ENCODE measurements at places on chromosomes 3 and 15.

DNA sequence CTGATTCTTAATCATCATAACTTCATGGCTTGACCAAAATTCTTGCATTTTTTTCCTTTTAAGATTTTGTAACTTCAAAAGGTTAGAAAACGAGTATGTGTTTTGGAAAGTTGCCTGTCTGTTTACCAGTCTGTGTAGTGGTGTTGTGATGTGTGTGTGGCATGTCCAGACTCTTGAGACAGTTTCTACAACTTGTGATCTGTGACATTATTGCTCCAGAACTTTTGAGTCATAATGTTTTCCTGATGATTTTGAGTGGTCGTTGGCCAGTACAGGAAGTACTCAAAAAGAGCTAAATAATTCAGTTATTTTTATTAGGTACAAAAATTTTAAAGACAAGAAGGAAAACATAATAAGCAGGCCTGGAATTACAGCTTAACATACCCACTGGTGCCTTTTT, 229.0 kb upstream of the C2CD4B start:
- no peak for DNase-seq

- no peak for DNase-seq
Observed at GRCh38 chr3:122882361-122882947, 87.6 kb downstream of the SLC49A4 start.

DNA sequence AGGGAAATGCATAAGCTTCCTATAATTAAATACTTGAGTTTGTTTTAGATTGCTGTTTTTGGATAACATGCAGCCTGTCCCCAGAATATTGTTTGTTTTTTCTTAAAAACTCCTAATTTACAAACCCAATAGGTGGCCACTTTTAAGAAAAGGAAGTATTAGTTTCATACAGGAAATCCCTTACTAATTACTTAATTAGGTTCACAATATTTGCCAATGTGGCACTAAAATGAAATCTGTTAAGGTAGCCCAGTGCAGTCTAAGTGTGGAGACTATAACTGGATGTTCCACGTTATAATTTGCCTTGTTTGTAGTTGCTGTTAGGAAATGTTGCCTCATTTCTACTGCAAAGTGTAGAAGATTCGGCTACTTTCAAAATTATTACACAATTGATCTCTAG, 195.8 kb downstream of the BBX start:
- DNase-seq = no peak

DNA sequence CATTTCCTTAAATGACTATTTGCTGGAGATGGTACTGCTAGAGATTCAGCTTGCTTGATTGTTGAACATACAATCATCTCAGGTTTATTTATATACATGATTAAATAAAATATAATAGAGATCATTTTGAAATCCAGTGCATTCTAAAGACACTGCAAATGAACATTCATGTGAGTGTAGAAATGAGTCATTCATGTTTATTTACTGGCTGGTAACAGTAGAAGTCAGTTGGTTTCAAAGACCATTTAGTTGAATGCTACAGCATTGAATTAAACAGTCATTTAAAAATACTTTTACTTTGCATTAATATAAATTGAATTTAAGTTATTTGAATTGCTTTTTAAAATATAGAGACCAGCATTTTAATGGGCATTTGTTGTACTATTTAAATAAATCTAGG, 551.9 kb upstream of the GOLIM4 start:
- DNase-seq = no peak

DNA sequence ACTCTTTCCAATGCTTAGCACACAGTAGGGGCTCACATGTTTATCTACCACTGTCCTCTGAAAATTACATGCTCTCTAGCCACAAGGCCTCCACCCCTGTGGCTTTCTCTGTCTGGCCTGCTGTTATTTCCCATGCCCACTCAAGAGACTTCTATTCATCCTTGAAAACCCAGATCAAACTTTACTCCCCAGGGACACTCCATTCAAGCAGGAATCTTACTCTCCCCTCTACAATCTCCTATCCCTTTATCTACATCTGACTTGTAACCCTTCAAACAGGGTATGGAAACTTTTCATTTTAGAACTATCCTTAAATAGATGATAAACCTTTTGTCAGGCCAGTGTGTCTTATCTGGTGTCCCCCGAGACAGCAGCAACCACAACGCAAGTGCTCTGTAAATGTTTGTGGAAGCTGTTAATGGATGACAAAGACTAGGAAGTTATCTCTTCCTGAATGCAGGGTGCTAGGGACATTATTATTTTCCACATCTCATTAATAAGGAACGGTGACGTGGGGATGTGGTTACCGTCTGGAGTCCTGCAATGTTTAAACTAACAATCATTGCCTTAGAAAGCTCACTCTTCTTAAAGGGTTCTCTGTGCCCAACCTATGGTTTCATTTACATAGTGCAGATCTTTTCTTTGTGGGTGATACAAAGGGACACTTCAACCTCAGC, 322.3 kb downstream of the ARRDC4 start:
- DNase-seq = no peak

DNA sequence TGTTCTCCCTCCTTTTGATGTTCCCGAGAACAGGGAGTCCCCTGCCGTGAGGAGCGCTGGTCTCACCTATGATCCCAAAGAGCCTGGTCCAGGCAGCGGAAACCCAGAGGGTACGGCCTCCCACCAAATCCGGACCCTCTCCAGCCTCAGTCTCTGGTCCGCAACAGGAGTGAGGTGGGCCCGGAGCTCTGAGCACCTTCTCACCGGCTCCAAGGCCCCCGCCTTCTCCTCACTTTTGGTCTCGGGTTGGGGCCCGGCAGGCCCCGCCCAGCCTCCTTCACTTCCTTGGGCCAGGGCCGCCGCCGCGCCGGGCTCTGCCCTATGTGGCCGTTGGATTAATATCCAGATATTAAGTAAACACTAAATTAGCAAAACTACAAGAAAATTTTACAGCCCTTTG, 5.7 kb upstream of the SKOR1 start:
- no peak for DNase-seq

DNA sequence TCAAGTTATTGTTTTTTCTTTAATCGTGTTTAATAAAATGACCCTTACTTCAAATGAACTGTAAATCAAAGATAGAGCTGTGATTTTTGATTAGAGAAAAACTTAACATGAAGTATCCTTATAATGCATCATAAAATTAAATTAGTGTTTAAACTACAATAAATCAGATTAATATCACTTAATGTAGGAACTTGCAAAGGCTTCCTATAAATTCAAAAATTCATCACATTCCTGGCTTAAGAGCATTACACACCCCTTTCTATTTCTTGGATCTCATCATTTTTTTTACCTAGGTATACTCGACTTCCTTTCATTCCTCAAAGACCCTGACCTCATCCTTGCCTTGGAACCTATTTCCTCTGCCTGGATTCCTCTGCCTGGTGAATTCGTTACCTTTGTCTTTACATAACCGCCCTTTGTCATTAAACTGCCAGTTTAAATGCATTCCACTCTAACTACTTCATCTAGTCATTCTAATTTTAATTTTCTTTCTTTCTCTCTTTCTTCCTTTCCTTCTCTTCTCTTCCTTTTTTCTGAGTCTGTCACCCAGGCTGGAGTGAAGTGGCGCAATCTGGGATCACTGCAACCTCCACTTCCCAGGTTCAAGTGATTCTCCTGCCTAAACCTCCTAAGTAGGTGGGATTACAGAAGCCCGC, 1244.5 kb downstream of the OTOL1 start:
- DNase-seq = no peak

DNA sequence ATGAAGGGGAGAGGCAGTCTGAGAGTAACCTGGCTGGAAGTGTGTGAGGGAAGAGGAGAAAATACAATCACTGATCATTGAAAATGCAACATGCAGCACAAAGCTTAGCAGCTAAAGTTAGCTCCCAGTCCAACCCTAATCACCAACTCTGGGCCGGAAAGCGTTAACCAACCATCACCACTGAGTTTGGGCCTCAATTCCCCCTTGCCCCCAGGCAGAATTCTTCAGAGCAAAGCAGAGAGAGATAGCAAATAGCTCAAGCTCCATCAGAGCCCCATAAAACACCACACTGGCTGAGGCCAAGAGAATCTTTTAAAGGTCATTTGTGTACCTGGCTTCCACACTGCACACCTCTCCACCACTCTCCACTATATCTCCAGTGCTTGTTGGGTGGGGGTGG, 16.2 kb upstream of the PDIA5 start:
- DNase-seq = no peak

DNA sequence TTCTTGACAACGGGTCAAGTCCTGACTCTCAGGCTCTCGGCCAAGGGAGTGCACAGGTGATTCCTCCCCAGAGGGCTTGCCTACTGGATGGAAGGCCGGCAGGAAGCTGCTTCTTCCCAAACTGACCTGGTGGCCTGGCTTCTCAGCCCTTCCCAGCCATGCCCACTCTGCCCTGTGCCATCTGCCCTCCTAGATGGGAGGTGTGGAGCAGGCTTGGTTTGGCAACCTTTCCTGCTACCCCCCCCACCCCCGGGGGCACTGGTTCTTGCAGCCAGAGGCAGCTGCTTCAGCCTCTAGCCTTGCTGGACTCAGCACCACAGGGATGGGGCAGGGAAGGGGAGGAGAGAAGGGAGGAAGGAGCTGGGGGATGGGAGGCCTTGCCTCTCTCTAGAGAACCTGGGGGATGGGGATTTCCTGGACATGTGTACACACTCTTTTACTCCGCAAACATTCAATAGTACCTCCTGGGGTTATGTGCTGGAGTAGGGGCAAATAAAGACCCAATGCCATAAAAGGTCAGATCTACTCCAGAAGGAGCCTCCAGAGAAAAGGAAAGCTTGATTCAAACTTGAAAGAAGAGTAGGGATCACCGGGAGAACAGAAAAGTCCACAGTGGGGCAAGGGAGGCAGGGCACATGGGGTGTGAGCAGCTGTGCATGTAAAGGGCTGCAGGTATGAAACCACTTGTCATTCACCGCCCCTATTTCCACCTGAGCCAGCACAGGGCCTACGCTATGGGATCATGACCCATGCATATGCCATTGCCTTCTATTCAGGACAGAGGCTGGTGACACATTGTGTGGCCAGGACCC, 4.2 kb upstream of the DAPK2 start:
- no peak for DNase-seq

DNA sequence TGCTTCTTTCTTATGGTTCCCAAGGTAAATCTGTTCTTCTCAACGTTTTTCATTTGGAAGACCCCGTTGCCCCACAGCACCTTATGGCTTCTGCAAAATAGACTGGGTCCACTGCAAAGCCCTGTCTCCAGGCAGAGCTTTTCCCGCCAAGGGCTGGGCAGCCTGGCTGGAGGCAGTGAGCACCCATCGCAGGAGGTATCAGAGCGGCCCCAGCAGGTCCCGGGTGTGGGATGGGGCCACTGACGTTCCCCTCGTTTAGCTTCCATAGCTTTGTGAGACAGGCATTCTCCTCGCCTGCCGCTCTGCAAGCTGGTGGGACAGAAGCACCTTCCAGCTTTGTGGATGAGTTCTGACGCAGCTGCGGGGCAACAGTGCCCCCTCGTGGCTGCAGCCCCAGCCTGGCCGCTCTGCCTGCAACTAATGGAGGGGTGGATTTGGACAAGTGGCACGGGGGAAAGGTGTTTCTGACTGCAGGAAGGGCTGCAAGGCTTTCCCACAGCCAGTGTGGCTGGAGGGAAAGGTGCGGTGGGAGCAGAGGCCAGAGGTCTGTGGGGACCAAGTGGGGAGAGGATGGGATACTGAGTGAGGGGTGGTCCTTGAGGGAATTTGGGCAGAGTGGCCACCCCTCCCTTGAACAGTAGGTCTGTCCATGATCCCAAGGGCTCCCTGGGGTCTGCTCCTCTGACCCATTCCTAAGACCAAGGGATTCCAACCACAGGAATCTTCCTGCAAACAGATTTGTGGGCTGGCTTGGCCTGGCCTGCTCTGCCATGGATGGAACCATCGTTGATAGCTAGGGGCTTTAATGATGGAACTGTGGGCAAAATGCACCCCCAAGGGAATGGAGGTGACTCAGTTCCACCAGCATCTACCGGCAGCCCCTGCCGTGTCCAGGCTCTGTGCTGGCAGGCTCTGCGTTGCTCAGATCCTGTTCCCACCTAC, 99.4 kb downstream of the FBLN2 start:
- DNase-seq = peak; percentile 81

Data from EL (cell line).